Fibroblast of skin of left biceps (primary cell): ENCODE measurements at places on chromosomes 3 and 15.

- no peak for DNase-seq
Measured at GRCh38 chr3:71859123-71859519, 74.2 kb upstream of the PROK2 start.

DNA sequence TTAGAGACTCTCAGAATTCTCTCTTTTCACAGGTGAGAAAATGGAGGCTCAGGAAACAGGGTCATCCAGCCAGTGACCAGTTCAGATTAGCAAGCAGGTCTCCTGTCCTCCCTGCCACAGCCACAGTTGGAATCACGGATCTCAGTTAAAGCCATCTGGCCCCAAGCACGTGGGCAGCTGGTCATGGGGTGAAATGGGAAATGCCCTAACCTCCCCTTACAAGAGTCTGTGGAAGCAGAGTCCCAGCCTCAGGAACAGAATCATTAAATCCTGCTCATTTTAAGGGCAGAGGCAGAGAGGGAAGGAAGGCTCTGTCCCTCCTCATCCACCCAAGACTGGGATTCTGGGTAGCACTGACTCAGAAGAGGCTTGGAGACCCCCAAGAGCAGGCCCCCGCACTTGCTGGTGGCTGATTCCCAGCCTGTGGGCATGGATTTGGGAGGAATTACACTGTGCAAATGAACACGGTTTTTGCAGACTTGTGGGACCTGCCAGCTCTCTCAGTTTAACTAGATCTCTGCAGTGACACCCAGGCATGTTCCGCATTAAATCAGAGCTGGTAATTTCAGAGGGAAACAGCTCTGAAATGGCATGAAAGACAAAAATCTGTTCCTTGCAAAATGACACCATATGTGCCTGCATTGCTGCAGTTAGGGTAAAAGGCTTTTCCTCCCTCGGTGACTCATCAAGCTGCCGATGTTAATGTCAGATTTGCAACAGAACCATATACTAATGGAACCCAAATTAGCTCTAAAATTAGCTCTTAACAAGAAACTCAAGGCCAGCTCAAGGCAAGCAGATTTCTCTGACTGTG, 89.0 kb downstream of the BDH1 start:
- DNase-seq, result peak; percentile 57

DNA sequence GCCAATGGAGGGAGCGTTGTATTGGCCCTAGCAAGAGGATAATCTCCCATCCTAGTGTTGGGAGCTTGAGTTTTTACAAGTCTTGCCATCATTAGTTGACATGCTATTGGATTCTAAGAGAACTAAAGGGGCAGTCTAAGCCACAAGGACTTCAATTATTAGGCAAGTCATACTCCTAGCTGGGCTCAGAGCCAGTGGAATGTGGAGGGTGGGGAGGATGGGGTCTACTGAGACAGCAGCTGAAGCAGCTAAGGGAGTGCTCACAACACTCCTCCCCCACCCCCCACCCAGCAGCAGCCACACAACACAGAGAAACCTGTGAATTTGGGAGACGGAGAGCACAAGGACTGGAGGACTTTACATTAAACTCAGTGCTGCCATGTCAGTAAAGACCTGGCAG, 27.9 kb downstream of the FRG2C start:
- DNase-seq, result no peak

DNA sequence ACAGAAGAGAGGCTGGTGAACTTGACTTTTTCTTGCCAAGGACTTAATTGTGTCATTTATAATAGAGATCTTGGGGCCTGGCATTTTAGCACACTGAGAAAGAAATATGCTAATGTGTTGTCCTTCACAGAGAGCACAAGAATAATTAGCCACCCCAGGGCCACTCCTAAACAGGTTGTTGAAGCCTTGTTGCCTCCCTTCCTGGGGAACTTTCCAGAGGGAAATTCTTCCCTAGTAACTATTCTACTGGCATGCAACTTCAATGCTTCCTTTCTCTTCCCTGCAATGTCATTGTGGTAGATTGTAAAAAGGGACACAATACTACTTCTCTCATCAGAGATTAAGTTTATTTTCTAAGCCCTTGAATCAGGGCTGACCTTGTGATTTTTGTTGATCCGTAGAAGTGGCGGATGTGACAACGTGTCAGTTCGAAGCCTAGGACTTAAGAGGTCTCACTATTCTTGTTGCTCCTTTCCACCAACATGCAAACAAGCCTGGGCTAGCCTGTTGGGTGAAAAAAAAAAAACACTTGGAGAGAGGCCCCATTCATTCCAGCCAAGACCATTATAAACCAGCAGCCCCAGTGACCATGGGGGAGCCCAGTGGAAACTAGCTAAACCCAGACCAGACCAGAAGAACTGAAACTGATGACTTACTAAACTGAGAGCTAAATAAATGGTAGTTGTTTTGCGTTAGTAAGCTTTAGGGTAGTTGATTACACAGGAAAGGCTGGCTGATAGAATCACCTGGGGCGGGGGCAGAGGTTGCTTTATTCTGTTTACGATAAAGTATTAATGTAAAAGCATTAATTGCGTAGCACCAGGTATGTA, 287.2 kb downstream of the SHQ1 start:
- no peak for DNase-seq

DNA sequence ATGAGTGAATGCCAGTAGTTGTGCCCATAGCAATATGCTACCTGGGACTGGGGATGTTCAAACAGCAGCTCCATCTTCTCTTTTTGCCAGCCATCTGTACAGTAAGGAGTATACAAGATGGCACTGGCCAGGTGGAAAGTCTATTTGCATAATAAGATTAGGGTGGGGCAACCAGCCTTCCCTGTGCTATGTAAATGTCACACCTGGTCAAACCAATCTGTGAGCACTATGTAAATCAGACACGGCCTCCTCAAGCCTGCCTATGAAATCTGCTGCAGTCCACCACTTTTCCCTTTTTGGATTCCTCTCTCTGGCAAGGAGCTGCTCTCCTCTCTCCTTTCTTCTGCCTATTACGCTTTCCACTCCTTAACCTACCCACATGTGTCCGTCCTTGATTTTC, 53.0 kb downstream of the C3orf80 start:
- no peak for DNase-seq

GRCh38 chr15:88246081-88246480, 10.5 kb downstream of the NTRK3 start:
- DNase-seq, result no peak

GRCh38 chr3:116005404-116005803, 382.1 kb downstream of the GAP43 start:
- DNase-seq, result peak; percentile 94

DNA sequence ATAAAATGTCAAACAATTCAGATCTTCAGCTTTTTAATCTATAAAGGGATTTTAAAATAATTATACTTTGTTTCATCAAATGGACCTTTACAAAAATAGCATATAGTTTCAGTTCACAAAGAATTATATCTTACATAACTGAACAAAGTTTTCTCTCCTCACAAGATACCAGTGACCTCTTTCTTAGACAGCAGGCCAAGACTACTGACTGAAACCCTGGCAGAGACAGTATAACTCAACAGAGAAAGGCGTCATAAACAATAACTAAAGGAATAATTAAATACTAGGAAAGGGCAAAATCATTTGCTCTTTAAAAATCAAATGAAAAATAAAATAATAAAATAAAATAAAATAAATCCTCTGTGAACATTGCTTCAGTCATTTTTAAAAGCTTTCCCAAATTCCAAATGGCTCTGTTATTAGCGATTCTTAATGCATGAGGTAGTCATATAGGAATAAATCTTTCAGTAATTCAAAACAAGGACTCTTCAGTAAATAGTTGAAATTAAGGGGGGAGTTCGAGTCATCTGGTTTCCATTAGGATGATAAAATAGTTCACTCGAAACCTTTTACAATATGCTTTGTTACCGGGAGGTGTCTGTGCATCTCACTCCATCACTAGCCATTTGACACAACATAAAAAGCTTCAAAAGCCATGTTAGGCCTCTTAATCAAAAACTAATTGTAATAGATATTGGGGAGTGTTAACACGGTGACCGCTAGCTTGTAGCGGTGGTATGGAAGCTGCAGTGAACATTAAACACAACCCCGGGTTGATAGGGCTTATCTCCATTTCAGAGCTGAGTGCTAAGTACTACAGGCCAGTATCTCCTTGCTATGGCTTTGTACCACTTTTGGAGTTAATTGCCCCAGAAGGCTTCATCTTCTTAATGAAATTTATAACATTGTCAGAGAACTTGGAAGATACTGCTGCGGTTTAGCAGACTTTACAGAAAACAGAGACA, 142.9 kb upstream of the NR2F2 start:
- DNase-seq, result no peak

DNA sequence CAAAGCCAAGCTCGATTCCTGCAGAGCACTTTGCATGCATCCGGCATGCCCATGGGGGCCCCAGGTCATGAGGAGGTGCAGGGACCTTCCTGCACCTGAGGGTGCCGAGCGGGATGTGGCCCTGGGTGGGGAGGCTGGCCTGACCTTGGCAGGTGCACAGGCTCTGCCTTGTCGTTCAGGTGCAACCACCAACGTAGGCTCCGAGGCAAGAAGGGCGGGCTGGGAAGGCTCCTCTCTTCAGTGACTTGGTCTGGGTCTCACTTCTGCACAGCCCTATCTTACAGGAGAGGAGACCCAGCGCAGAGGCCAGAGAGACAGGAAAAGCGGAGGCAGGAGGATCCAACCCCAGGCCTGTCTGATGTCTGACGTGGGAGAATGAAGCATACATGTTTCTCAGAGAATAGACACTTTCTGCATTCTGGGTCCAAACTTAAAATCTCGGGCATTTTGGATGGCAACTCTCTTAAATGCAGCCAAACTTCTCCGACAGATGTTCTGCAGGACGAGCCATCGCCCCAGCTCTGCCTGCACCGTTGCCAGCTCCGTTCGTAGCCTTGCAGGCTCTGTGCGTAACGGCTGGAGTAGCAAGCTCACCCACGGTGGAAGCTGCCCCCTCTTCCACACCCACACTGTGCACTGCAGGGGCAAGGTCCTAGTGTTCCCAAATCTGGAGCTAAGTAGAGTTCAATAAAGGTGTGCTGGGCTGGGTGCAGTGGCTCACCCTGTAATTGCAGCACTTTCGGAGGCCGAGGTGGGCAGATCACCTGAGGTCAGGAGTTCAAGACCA, 60.8 kb upstream of the SNRPA1 start:
- no peak for DNase-seq

- DNase-seq, result no peak
Measured at GRCh38 chr3:127691974-127692373, 19.2 kb downstream of the ABTB1 start.

DNA sequence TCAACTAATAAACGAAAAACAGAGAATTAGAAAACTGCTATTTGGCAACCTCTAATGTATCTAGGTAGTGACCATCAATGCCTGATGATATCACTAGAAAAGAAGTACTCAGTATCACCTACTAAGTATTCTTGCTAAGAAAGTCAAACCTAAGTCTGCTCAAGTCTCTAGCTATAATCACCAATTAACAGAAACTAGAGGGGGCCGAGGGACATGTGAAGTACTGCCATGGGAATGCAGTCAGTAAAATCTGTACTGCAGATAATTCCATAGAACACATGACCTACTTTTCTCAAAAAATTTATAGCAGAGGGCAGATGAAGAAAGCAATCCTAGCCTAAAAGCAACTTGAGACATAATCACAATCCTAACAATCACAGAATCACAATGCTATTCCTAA, 51.4 kb downstream of the CPEB1 start:
- DNase-seq, result no peak

DNA sequence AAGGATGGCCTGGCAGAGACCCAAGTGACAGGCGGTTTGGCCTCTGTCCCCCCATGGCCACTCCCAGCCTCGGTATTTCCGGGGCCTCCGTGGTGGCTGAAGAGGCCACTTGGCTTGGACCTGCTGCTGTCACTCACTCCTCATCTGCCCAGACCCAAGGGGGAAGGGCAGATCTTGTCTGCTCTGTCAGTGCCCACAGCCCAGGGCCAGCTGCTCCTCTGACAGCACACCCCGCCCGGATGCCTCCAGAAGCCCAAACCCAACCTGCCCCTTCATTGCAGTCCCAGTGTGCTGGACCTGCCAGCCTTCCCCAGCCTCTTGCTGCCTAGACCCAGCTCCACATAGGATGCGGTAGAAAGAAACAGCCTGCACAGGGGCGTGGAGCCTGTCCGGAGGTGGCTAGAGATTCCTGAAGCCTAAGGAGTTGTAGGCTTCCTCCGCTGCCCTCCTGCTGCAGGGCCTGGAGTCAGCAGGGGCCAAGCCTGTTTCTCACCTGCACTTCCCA, 52.0 kb downstream of the MAGEF1 start:
- DNase-seq, result no peak

DNA sequence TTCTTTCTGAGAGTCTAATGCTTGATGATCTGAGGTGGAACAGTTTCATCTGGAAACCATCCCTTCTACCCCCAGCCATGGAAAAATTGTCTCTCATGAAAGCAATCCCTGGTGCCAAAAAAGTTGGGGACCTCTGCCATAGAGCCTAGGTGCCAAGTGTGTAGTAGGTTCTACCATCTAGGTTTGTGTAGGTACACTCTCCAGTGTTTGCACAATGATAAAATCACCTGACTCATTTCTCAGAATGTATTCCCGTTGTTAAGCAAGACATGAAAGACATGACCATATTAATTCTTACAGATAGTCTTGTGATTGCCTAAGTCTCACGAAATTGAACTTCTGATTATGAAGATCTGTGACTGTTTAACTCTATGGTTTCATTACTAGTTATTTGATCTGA, 68.6 kb downstream of the KAT2B start:
- DNase-seq, result no peak

DNA sequence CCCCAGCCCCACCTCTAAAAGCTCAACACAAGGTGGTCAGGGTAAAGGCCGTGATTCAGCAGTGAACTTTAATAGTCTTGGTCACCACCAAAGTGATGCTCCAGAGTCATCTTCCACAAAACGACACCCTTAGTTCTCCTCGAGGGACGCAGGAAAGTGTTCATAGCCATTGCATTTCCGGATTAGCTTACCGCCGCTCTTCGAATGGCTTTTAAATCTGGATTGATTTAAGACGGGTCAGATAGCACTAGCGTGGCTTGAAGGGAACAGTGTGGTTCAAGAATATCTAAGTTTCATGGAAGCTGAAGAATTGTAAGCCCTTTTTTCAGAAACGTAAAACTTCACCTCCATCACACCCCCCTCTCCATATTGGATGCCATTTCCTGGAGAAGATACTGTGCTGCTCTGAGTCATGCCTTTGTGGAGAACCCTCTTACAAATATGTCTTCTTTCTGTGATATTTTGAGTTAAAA, 829 bp downstream of the RNF7 start:
- DNase-seq, result no peak

DNA sequence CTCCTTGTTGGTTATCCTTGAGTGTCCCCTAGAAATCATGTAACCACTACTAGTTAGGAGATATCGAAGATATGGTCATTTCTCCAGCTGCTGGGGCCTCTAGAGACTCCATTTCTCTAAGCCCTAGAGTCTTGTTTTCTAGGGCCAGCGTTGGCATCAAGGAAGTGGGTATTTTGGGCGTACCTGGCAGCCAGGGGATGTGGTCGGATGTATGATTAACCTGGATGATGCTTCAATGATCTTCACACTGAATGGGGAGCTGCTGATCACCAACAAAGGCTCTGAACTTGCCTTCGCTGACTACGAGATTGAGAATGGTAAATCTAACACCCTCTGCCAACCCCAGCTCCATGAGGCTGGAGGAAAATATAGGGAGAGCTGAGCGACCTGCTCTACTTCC, 325.5 kb downstream of the RYR3 start:
- no peak for DNase-seq
